ENCODE measurements at places on chromosomes 12 and 14.

DNA sequence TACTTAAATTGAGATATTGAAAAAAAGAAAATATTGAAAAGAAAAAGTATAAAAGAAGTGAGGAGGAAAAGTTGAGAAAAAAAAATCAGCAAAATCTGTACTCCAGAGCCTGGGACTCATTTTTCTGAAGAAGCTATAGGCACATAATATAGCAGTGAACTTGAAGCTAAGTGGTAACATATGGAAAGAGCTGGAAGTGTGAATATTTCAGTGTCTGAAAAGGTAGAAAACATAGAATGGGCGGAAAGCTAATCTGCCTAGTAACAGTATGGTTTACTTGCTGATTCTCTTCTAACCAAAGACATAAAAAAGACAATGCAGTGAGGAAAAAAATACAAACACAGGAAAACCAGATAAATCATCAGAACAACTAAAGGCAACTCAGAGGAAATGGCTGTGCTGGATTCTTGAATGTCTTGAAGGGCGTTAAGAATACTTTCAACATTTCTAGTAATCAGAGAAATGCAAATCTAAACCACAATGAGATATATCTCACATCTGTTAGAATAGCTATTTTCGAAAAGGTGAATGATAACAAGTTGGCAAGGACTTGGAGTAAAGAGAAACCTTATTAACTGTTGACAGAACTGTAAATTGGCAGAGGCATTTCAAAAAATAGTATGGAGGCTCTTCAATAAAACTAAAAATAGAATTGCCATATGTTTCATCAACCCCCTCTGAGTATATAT is 784.6 kb downstream of the LRFN5 start:
- DNase-seq = no peak

DNA sequence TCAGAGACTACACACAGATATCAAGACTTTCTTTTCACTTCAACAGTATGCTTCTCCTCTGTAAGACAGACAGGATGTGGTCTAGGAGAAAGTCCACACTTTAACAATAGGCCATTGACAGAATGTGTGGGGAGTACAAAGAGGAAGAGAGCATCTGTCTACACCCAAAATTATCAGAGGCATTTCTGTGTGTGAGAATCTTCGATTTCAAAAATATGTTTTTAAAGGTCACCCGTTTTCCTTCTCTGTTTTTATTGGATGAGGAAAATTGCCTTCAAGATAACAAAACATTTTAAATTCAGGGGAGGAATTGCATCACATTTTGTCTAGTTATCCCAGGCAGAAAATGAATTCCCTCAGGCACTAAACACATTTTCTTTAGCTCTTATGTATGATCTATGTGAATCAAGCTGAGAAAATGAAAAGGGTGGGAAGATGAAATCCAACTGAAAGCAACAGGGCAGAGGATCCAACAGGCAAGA is 16.4 kb downstream of the NAV3 start:
- DNase-seq = no peak

- DNase-seq = no peak
Observed at GRCh38 chr14:31690056-31690455, 128.9 kb downstream of the NUBPL start.

GRCh38 chr12:131640525-131640924 is 70.4 kb upstream of the SFSWAP start:
- no peak for DNase-seq

- DNase-seq = no peak
Observed at GRCh38 chr12:53044052-53044581, 5.7 kb upstream of the TNS2 start.

DNA sequence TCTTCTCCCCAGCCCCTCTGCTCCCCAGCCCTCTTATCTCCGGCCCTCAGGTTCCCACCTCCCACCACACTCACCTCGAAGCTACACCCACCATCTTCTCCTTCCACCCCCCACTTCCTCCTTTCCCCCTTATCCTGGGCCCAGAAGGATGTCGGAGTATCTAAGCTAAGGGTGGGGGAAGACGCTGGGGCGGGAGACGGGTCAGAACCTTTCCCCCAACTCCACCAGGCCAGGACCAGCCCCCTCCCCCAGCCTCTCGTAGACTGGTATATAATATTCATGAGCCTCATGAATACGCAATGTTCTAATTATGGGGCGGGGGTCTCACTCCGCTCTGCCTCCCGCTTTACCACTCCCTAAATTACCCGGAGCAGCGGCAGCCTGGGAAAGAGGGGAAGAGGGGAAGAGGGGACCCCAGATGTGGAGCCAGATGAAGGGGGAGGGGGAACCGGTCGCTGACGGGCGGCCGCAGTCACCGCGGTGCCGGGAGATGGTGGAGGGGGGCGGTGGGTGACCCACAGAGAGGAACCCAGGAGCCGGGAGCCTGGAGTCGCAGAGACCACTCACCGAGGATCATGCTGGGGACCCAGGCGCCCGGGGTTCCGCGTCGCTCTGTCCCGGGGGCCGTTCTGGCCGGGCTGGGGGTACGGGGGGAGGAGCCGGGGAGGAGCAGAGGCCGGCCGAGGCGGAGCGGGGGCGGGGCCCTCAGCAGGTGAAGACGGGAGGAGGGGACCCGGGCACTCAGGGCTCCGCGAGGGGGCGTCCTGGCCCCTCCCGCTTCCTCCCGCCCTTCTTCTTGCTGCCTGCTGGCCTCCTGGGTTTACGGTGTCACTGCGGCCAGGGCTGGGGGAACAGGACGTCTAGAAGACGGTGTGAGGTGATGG is 6.4 kb upstream of the ZNF385A start:
- no peak for DNase-seq

DNA sequence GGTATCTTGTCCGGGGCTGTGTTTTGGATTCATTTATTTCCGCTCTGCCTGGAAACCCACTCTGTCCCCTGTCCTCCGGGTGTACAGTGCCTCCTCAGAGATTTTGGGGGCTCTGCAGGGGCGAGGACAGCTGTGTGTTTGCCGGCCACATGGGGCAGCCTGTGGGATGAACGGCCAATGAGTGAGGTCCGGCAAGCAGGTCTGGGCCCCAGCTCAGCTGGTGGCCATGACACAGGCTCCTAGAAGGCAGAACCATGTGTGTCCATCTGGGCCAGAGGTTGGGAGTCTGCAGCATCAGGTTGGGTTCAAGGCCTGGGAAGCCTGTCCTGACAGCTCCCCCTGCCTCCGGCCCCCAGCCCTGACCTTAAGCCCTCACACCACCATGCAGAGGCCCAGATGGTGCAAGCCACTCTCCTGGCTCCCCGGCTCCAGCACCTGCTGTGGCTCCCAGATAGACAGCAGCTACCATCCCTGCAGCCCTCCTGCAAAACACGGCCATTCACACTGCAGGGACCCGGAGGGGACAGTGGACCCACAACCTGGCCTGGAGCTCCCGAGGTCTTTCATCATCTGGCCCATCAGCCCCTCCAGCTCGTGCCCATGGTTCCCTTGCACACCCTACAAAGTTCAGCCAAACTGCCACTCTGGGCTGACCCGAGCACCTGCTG is 220.1 kb upstream of the C14orf180 start:
- no peak for DNase-seq

DNA sequence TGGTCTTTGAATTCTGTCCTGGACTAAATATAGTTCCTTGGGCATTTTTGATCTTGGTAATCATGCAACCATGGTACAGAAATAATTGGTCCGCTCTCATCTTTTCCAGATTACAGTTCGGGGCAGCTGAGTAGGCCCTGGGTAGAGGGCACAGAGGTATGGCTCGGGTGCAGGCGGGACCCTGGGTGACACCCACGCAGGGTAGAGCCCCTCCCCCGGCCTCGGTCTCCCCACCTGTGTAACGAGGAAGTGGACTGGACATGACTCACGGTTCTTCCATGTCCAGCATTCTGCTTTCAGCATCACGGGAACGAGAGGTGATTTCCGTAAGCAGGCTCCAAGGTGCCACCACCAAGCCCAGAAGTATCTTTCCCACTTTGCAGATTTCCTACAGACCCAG is 91.0 kb upstream of the DIO3 start:
- no peak for DNase-seq

DNA sequence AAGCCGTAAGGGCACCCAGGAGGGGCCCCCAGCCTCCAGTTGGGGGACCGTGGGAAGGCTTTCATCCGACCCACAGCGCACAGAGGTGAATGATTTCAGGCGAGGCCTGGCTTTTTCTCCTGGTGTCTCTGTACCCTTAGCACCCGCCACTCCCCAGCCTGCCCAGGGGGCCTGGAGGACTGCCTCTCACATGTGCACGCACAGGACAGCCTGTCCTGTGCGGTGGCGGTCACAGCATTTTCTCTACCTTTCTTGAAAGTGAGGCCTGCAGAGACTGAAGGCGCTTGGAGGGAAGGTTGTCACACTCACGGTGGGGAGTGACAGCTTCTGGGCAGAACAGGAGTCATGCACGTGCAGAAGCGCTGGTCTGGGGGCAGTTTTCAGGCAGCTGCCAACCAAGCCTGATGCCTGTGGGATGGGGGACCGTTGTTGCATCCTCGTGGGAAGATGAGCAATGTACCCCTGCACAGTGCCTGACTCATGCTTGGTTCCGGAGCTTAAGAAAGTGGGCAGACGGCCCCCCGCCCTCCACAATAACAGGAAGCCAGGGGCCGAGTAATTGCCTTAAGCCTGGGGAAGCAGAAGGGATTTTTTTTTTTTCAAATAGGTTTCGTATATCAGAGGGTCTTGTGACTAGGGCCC is 148.1 kb downstream of the TSPAN9 start:
- DNase-seq = no peak

DNA sequence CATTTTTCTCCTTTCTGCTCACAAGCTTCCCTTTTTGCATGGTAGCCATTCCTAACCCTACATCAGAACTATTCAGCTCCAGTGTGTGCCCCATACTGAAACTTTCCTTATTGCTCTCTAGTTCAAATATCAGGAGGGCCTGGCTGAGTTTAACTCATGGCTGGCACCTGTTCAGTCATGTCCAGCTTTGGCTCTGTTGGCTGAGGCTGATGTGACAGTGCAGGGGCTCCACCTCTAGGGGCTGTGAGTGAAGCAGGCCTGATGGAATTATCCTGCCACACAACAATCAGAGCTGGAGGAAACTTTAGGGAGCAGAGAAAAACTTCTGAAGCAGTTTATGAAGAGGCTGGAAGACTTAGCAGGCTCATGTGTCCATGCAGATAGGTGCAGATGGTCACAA is 8.5 kb downstream of the COQ6 start:
- DNase-seq = no peak

DNA sequence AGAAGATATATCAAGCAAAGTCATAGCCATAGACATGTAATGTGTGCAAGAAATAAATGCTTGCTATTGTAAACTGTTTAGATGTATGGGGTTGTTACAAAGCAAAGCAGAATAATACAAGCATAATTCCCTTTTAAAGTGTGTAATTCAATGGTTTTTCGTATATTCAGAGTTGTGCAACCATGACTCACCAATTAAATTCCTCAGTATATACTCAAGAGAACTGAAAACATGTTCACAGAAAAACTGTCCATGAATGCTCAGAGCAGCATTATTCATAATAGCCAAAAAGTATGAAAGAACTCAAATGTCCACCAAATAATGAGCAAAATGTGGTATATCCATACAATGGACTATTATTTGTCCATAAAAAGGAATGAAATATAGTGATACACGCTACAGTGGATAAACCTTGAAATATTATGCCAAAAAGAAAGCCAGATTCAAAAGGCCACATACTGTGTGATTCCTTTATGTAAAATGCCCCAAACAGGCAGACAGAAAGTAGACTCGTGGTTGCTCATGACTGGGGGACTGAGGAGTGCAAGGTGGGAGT is 9.3 kb downstream of the GXYLT1 start:
- no peak for DNase-seq

DNA sequence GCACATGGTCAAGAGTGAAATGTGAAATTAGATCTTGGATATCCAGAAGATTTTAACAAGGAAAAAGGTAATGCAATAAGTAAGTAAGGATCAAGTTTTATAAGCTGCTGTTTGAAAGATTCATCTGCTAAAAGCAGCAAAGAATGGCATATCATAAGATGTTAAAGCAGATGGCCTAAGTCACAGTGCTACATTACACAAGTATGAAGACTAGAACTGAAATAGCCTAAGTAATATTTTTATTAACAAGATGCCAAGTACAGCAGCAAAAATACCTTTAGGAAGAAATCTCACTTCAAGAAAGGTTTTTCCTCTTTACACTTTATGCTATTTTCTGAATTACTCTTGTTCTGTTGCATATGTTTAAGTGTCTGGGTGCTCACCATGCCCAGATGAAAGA is 414.1 kb downstream of the MDGA2 start:
- no peak for DNase-seq

GRCh38 chr14:95183532-95184412 is 26.4 kb upstream of the DICER1 start:
- no peak for DNase-seq

GRCh38 chr14:74085047-74085637 is 386 bp downstream of the LIN52 start:
- DNase-seq = no peak

DNA sequence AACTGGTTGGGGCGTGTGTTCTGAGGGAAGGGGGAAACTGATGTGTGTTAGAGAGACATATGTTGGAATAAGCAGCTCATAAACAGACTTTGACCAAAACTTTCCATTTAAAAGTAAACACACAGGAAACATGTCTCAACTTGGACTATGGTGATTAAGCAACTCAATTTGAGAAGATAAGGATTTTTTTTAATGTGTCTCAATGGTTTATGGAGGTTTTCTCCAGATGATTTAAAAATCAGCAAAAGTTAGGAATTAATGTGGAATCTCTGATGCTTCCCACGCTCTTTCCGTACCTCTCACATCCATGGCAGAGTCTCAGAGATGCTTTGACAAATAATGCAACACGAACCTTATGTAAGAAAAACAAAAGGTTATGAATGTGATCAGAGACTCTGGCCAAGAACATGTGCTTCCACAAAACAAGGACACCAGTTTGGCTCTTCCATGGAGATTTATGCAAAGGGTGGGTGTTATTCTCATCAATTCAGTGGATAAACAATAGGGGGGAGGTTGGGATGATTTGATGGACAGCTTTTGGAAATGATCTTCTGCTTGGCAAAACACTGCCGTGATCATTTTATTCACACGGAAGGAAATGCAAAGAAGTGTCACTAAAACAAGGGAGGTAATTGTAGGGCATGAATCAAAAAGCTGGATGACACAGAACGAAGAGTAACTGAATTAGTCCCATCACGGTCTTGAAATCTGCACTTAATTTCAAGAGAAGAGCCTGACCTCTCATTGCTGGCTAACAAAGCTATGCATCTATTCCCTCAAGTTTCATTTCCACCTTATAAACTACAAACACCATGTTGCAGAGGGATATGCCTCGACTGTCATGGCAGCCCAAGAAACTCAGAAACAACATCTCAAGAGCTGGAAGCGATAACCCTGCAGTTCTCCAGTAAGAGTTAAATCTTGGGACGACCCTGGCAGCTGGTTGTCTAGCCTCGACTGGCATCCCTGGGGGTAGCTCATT is 76.5 kb downstream of the FOXN3 start:
- DNase-seq = no peak

DNA sequence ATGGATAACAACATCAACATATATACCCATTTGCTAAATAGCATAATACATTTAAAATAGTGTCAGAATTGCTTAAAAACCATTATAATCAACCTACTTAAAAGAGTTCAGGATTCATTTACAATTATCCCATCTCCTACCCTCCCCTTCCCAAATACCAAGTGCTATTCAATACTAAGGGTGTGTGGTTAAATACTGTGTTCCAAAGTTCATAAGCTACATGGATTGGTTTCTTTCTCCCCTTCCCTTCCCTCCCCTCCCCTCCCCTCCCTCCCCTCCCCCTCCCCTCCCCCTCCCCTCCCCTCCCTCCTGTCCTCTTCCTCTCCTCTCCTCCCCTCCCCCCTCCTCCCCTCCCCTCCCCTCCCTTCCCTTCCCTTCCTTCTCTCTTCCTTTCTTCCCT is 97.0 kb upstream of the NPAS3 start:
- DNase-seq = no peak

- no peak for DNase-seq
Observed at GRCh38 chr14:48747561-48748089, 838.6 kb downstream of the RPS29 start.

- DNase-seq = no peak
Observed at GRCh38 chr14:90639641-90640040, 176.6 kb downstream of the TTC7B start.
